ENCODE measurements at places on chromosomes 6 and 20.

GRCh38 chr6:143322386-143322785, 128.1 kb downstream of the ADAT2 start:
- no peak for DNase-seq

- no peak for DNase-seq
Observed at GRCh38 chr6:9484686-9485085, 930.2 kb downstream of the TFAP2A start.

DNA sequence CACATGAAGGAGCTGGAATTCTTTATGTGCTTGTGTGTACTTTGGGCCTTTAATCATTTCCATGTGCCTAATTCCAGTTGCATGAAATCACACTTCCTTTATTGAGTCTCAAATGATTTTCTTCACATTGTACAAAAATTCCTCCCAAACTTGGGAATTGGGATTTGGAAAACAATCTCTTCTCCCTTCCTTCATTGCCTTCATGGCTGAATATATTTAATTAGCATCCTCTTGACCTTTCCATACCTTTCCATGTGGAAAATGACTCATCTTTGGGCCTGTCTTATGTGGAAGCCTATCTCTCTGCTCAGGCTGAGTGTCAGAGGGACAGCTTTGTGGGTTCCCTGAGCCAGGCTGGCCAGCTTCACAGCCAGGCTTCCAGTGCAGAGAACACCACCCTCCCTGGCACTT, 33.0 kb upstream of the CDH4 start:
- DNase-seq, result peak; percentile 83

- DNase-seq, result no peak
Observed at GRCh38 chr6:54217018-54217417, 91.2 kb upstream of the TINAG start.

GRCh38 chr20:57199656-57200405, 66.6 kb downstream of the BMP7 start:
- DNase-seq, result no peak

DNA sequence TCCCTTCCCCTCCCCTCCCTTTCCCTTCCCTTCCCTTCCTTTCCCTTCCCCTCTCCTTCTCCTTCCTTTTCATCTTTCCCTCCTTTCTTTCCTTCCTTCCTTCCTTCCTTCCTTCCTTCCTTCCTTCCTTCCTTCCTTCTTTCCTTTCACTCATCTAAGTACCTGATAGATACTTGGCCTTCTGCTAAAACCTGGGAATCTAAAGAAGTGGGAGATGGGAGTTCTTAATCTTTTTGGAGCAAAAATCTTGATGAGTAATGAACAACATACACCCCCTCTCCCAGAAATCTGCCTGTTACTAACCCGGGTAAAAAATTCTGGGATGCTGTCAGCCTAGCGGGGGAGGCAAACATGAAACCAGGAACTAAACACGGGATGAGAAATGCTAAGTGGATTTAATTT, 100.7 kb downstream of the VEGFA start:
- peak; percentile 51 for DNase-seq

GRCh38 chr6:79630883-79631692, at the start of gene SH3BGRL2:
Gene SH3BGRL2, plus strand, starts transcription at chr6:79631329. Its CDS starts 133 bp downstream, at chr6:79631462.
- peak; percentile 62 for DNase-seq

- no peak for DNase-seq
Observed at GRCh38 chr6:52725535-52726192, 37.6 kb downstream of the GSTA2 start.

- DNase-seq, result no peak
Observed at GRCh38 chr6:156351346-156351966, 425.7 kb upstream of the ARID1B start.

- no peak for DNase-seq
Observed at GRCh38 chr6:169085466-169085865, 168.2 kb downstream of the THBS2 start.

- DNase-seq, result no peak
Observed at GRCh38 chr6:31900917-31901414, 920 bp downstream of the ZBTB12 start.

Measured in fibroblast of skin of scalp (primary cell).